ENCODE measurements at places on chromosomes 7 and 10.

GRCh38 chr10:78473006-78473405 lies 439.3 kb downstream of the RPS24 start:
- DNase-seq = no peak

DNA sequence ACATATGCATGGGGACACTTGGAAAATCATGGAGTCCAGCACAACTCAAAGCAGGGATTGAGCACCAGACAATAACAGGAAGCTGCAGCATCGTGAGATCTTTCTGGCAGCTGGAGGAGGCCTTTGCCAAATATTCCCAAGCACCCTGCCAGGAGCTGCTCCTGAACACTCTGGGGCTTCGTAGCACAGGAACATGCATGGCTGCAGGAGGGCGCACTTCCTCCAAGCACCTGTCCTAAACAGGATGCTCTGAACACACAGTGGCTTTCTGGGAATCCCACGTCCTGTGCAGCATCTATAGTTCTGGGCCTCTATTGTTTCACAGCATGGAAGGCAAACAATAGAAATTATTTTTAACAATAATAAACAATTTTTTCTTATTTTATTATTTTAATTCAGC lies 4.1 kb downstream of the ABLIM1 start:
- DNase-seq = no peak

- peak; percentile 71 for DNase-seq
These were observed 32.4 kb upstream of the VKORC1L1 start for GRCh38 chr7:65840446-65840845.

DNA sequence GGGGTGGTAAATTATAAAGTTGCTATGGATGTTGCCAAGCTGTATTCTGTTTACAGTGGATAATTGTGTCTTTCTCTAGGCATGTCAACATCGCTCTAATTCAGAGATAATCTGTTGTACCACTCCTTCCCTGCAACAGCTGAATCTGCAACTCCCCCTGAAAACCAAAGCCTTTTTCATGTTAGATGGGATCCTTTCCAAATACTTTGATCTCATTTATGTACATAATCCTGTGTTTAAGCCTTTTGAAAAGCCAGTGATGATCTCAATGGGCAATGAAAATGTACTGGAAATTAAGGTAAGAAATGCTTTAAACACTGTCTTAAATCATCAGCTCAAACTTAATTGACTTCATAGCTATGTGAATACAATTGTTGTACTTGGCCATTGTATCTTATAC lies 91.0 kb downstream of the MET start:
- DNase-seq = peak; percentile 41

- DNase-seq = no peak
These were observed 2.2 kb upstream of the GET4 start for GRCh38 chr7:874031-874749.

- no peak for DNase-seq
These were observed 259.9 kb downstream of the ZEB1 start for GRCh38 chr10:31578951-31579350.

GRCh38 chr7:105101864-105102263 lies 87.9 kb downstream of the KMT2E start:
- no peak for DNase-seq

DNA sequence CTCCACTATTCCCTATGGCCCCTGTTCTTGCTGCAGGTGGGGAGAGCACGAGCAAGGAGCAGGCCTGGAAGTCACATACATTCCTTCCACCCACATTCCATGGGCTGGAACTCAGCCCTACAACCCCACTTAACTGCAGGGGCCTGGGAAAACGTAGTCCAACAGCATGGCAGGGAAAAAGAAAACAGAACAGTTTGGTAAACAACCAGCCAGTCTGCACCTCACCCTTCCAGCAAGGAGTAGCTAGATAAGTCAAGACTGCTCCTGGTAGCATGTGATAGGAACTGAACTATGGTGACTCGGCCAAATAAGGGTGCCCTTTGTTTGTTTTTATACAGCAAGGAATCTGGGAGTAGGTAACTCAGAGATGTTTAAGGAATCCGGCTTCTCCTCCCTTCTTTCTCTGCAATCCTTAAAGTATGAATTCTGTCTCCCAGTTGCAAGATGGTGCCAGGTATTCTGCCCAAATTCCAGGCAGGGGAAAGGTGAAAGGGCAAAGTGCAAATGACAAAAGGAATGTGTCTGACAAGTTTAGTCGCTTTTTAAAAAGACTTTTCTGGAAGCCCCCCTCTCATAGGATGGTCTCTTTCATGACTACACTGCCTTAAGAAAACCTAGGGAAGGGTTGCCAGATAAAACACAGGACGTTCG lies 311.7 kb upstream of the NEBL start:
- no peak for DNase-seq

GRCh38 chr10:101258179-101258885 lies 29.1 kb upstream of the LBX1 start:
- DNase-seq = no peak

- no peak for DNase-seq
These were observed 93.6 kb upstream of the IL6 start for GRCh38 chr7:22633286-22633953.

GRCh38 chr7:155282671-155283070 lies 15.0 kb upstream of the INSIG1 start:
- DNase-seq = no peak

GRCh38 chr10:132833421-132834111 lies 47.6 kb upstream of the NKX6-2 start:
- peak; percentile 7 for DNase-seq

DNA sequence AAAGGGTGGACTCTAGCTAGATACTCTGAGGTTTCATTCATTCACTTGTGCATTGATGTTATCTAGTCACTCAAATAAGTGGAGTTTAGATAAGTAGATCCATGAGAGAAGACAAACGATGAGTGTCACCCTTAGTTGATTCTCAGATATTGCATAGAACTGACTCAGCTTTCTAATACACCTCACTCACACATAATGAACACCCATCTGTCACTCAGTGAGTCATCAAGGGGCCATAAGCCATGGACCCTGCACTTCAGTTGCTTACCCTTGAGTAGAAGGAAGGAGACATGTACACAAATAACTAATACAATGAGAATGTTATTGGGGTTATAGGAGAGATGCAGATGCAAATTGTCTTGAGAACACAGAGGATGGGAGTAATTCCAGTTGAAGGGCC lies 163.8 kb downstream of the SORCS3 start:
- no peak for DNase-seq

GRCh38 chr10:28363376-28363775 lies 60.5 kb upstream of the MPP7 start:
- DNase-seq = no peak

GRCh38 chr7:14717169-14717568 lies 185.4 kb downstream of the DGKB start:
- no peak for DNase-seq

DNA sequence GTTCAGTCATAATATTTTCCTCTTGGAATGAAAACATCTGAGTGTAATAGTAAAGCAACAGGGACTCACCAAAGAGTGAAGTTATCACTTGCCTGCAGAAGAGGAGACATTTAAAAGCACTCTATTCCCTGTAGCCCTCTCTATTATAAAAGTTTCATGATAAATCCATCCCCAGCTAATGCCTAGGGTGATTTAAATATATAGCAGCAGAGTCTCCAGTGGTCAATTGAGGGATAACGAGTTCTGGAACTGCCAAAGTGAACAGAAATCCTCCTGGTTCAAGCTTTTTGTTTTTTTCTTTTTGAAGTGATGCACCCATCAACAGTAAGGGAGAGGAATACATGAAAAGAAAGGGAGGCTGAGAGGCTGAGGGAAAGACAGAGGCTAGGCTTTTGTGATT lies 87.3 kb downstream of the EVX1 start:
- DNase-seq = no peak

GRCh38 chr10:62885684-62886461 lies 69.7 kb upstream of the EGR2 start:
- DNase-seq = no peak

- DNase-seq = no peak
These were observed 36.4 kb upstream of the MXI1 start for GRCh38 chr10:110171032-110171431.

DNA sequence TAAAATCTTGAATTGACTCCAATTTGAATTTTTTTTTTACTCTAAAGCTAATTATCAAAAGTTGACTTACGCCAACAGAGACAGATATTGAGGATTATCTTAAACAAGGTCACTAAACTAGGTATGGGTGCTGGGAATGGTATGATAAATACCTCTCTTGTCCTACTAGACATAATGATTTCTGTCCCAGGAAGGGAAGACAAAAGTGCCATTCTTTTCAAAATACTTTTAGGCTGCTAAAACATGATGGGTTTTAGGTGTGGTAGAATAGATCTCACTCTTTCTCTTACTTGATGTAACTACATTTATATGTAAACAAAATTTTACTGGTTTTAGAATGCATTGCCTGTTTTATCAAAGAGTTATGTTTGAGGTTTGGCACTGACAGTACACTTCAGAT lies 15.1 kb downstream of the TMEM60 start:
- no peak for DNase-seq

- no peak for DNase-seq
These were observed 128.1 kb downstream of the JMJD1C start for GRCh38 chr10:63337455-63338251.

- DNase-seq = no peak
These were observed 135.0 kb downstream of the STRA8 start for GRCh38 chr7:135368416-135369186.

- DNase-seq = no peak
These were observed 29.8 kb downstream of the DIP2C start for GRCh38 chr10:659688-660141.

DNA sequence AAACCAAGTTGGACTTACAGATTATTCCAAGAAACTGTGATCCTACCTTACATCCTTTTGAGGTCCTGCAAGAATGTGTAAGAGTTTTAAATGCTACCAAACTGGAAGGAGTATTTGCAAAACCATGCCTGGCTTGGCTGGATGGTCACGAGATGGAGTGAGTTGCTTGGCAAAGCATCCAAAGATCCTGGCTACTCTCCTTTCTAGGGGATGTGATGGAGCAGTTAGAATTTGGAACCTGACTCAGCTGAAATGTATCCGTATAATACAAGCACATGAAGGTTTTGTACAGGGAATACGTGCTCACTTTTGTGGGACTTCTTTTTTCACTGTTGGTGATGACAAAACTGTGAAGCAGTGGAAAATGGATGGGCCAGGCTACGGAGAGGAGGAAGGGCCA lies 13.3 kb upstream of the SYPL1 start:
- DNase-seq = no peak

DNA sequence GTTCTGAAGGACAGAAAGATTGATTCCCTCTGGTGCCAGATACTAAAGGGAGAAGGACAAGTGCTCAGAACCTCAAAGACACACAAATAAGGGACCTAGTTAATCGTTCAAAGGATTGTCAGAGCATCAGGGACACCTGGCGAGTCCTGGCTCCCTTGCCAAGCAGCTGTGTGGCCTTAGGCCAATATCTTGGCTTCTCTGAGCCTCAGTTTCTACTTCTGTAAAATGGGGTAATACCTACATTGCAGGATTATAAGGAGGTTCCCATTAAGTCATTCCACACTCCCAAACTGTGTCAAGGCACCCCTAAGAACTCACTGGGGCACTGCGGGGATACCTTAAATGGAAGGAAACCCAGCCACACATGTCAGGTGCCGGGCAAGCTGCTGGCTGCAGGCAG lies 29.4 kb downstream of the DRGX start:
- DNase-seq = no peak

- DNase-seq = no peak
These were observed 23.3 kb downstream of the DCLRE1C start for GRCh38 chr10:14930610-14931009.

DNA sequence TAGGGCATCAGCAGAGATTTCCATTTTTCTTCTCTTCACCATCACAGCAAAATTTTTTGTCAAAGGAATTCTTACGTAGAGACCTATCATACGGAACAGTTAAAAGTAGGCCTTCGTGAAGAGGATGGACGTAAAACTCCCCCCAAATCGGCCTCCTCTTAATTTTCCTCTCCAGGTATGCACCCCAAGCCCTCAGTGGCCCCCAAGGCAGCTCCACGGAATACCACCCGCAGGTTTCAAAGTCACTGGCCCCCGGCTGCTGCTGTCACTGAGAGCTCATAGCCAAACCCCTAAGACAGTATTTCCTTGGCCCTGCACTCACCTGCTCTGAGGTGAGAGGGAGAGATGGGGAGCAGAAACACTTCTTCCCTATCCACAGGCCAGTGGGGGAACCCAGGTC lies 8.8 kb downstream of the PODXL start:
- DNase-seq = no peak

DNA sequence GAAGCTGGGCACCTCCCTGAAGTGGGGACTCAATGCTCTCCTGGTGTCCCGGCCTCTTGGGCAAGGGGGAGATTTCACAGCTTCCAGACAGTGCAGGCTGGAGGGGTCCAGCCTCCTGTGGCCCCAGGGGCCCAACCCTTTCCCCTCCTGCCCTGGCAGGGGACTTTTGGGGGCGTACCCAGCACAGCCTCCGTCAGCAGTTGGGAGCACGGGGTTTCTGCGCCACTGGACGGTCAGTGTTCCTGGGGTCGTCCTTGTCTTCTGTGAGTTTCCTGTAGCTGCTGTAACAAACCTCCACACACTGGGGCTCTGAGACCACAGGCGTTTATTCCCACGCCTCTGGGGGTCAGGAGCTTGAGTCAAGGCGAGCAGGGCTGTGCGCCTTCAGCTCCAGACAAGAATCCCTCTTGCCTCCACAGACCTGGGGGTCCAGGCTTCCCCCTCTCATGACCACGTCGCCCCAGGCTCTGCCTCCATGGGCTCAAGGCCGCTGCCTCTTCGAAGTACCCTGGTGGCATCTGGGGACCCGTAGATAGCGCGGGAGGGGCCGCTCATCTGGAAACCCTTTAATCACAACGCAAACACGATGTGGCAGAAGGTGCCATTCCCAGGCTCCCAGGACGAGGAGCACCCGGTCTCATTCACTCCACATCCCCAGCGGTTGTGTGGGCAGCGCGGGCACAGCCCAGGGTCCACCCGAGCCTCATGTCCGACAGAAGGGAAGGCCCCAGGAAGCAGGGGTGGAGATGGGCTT lies 14.0 kb downstream of the PWWP2B start:
- DNase-seq = no peak

GRCh38 chr10:97525683-97526110 lies 27.0 kb downstream of the UBTD1 start:
- DNase-seq = no peak

- no peak for DNase-seq
These were observed 43.8 kb downstream of the ARL4A start for GRCh38 chr7:12731214-12731656.

- DNase-seq = no peak
These were observed 27.5 kb downstream of the DLG5 start for GRCh38 chr10:77899080-77899477.
